Activated CD4-positive, alpha-beta T cell treated with anti-CD3 and anti-CD28 coated beads, Interleukin-2, amount 50 U/mL, for 4 hours (primary cell): ENCODE measurements at places on chromosomes 13 and 19.

GRCh38 chr13:26029581-26030136 lies 22.2 kb downstream of the SHISA2 start:
- DNase-seq = no peak

DNA sequence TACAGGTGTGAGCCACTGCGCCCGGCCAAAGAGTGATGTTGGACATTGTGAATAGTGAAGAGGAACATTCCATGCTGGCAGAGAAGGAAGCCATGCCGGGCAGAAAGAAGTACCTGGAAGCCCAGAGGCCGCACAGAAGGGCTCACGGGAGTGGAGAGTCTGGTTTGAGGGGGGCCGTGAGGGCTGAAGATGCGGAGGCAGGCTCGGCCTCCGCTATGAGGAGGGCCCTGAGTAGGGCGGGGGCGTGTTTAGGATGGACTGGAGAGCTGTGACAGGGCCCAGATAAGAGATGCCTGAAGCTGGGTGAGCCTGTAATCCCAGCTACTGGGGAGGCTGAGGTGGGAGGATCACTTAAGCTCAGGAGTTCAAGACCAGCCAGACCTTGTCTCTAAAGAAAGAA lies 1.6 kb downstream of the JOSD2 start:
- no peak for DNase-seq

GRCh38 chr19:30423481-30423880 lies 51.3 kb downstream of the ZNF536 start:
- no peak for DNase-seq

DNA sequence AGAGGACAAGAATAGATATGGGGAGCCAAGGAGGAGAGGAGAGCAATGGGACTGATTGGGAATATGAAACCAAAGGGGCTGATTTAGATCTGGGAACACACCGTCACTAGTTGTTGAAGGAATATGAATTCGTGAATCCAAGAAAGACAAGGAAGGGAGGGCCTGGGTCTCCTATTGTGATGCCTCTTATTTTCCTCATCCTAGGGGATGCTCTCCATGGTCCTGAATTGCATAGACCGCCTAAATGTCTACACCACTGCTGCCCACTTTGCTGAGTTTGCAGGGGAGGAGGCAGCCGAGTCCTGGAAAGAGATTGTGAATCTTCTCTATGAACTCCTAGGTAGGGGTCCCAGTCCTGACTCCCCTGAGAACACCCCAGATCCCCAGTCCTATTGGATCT lies 21.5 kb downstream of the RYR1 start:
- no peak for DNase-seq

GRCh38 chr13:64556376-64556775 lies 2673.8 kb downstream of the PCDH9 start:
- DNase-seq = no peak

DNA sequence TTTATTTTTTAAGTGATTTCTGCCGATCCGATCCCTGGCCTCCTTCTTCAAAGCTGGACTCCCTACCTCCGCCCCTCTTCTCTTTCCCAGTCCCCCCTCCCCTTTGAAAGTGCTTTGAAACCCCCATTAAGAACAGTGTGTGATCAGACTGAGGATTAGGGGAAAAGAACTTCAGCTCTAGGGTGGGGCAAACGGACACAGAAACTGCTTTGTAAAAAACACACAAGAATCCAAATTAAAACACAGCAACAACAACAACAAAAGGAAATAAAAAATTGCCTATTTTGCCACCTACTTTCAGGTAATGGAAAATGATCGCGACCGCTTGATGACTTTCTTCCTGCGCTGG lies 1.4 kb downstream of the SPRY2 start:
- no peak for DNase-seq

- no peak for DNase-seq
Observed at GRCh38 chr19:48968813-48969218, 3.7 kb downstream of the FTL start.
